ENCODE measurements at places on chromosomes 5 and 9.

DNA sequence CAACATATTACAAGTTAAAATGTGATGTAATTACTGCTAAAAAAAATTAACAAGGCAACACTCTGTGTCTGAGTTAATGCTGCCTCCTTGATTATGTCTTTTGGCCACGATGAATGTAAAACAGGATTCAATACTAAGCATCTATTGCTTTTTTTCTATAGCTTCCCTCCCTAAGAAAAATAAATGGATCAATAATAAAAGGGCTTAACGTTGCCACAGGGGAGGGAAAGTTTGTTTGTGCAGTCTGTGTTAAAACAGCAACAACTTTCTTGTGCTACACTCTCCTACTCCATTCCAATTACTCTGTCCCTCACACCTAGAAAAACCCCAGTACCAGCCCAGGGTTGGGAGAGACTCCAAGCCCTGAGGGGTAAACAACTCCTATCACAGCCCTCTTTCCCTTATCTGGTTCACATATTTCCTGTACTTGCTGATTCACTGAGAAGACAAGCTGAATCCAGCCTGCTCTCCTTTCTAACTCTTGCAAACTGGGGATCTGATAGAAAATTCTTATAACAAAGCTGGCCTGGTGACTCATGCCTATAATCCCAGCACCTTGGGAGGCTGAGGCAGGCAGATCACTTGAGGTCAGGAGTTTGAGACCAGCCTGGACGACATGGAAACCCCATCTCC lies 44.8 kb downstream of the PTPN3 start:
- DNase-seq: no peak

GRCh38 chr5:180174587-180174972 lies 34.4 kb downstream of the RASGEF1C start:
- DNase-seq: no peak

DNA sequence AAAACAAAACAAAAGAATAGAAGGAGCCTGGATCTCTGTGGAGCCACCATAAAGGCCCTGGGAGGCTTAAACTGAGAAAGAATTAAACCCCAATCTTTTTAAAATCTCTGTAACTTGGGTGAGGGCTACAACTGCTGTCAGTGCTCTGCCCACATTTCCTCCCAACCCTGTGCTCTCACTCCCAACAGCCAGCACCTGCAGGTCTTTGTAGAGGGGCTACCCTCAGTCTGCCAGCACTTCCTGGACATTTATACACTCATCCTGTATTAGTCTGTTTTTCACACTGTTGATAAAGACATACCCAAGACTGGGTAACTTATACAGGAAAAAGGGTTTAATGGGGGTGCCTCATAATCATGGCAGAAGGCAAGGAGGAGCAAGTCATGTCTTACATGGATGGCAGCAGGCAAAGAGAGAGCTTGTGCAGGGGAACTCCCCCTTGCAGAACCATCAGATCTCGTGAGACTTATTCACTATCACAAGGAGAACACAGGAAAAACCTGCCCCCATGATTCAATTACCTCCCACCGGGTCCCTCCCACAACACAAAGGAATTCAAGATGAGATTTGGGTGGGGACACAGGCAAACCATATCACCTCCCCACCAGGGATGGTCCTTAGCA lies 47.4 kb downstream of the SCAI start:
- no peak for DNase-seq

DNA sequence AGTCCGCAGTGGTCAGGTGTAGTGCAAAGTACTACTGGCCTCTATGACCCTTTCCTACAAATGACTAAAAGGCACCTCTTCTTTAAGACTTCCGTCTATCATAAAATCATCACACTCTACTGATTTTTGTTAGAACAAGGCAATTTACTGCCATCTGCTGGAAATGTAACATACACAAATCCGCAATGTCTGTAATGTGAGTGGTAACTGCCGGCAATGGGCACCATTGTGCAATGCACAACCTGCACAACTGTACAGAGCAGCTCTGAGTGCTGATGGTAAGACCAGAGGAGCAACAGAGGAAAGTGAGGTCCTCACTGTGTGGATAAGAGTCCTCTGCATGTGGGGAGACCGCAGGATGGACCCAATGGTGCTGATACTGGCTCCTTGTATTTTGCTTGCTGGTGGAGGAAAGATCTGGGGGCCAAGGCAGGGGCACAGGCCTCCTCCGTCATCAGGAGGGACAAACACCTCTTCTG lies 103.7 kb downstream of the ATPSCKMT start:
- DNase-seq: peak; percentile 53

- DNase-seq: no peak
These were observed 397.4 kb upstream of the MEF2C start for GRCh38 chr5:89280103-89281037.

DNA sequence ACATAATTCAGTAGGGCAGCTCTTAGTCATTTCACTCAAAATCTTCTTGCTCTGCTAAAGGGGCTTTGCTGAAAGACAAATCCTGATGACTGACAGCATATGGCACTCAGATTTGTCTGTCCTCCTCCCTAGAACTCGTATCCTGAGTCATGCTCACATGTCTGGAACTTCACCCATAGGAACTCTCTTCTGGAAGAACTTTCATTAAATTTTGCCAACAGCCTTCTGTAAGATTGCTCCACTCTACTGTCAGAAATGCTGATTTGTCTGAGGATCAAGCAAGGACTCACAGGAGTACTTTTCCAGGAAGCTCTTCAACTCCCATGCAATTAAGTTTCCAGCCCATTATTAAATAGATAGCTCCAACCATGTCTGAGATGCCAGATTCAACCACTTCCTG lies 59.8 kb upstream of the SNX2 start:
- DNase-seq: no peak

DNA sequence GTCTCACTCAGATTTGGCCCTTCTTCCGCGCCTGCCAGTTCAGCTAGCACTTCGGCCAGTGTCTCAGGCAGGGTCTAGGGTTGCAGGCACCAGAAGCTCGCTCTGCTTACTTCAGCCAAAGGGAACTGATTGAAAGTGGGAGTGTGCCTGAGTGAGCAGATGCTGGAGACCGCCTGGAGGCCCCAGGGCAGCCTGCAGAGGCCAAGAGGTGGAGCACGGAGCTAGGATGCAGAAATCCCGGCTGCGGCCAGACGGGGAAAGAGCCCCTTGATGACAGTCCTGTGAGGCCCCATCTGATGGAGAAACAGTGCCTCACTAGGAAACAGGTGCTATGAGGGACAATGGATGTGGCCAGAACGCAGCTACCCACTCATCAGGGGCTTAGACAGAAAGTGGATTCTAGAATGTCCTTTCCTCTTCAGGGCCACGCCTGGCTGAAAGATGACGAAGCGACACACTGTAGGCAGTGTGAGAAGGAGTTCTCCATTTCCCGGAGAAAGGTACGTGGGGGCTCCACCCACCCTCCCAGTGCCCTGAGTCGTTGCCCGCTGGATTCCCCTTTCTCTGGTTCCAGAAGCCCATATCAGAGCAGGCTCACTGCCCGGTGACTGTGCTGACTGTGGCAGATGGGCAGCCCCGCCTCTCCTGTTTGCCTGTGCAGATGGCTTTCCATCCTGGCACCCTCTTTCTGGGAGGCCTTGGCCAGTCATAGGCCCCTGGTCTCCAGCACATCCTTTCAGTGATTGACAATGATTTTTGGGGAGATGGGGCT lies 16.1 kb downstream of the HNRNPH1 start:
- DNase-seq: no peak

DNA sequence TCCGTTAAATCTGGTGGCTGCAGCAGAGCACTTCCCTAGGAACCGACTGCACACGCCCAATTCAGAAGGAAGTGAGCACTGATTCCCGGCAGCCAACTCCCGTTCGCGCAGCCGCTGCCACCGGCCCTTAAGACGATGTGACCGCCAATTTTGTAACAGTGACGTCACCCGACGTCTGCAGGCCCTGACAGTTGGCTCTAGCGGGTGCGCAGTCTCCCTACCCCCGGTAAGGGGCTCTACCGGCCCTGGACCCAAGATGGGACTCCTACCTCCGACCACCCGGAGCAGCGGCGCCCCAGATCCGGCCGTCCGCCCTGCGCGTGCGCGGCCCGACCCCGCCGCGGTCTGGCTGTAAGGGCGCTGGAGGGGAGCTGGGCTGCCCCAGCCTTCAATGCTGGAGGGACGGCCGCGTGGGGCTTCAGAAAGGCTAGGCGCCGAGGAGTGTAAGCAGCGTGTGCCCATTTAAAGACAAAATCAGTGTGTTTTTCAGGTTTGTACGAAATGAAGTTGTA lies 19.1 kb downstream of the DNAJA1 start:
- DNase-seq: peak; percentile 91

DNA sequence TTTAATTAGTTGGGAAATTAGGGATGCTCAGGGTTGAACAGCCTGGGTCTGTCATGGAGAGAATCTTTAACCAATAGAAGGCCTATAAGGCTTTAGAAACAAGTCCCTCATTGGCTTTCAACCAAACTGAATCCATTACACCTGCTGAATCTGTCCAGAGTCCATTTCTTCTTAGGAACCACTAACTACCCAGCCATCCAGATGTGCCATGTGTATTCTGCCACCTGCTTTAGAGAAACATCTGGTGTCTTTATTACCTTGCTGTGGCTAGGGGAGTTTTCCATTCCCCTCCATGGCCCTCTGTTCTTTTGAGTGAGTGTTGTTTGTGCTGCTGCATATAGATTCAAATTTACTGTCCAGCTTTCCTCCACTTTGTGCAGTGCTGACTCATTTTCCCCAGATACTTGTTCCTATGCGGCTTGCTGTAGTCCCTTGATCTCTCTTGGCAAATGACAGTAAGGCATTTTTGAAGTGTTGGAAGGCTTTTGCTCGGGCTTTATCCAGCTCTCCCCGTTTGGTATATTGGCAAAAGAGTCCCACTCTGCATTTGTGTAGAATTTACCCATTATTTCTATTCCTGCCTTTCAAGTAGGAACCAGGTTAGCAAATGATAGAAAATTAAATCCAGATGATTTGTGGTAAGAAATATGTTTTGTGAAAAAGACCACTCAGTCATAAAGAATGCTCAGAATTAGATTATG lies 54.6 kb downstream of the NLN start:
- DNase-seq: no peak

- no peak for DNase-seq
These were observed 24.2 kb upstream of the MELK start for GRCh38 chr9:36548454-36548853.

GRCh38 chr5:50947906-50948683 lies 281.7 kb downstream of the PARP8 start:
- DNase-seq: peak; percentile 55

DNA sequence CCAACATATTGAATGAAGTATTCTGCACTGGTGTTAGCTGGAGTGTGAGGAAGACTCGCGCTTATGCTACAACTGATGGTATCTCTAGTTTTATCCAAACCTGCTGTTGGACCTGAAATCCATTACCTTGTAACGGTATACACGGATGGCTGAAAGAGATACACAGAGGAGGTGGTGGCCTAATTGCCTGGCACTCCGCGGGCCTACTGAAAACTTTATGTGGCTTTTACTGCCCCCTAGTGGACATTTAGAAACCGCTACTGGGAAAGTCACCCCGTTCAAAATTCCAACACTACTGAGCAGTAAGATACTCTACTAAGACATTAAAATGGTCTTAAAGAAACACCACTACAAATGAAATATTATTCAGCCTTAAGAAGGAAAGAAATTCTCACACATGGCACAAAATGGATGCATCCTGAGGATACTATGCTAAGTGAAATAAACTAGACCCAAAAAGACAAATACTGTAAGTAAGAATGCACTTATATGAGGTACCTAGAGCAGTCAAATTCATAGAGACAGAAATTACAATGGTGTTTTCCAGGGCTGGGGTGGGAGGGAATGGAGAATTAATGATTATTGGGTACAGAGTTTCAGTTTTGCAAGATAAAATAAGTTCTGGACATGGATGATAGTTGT lies 100.4 kb downstream of the TTLL11 start:
- DNase-seq: peak; percentile 73

- no peak for DNase-seq
These were observed 73.4 kb upstream of the MEF2C start for GRCh38 chr5:88956416-88956815.

DNA sequence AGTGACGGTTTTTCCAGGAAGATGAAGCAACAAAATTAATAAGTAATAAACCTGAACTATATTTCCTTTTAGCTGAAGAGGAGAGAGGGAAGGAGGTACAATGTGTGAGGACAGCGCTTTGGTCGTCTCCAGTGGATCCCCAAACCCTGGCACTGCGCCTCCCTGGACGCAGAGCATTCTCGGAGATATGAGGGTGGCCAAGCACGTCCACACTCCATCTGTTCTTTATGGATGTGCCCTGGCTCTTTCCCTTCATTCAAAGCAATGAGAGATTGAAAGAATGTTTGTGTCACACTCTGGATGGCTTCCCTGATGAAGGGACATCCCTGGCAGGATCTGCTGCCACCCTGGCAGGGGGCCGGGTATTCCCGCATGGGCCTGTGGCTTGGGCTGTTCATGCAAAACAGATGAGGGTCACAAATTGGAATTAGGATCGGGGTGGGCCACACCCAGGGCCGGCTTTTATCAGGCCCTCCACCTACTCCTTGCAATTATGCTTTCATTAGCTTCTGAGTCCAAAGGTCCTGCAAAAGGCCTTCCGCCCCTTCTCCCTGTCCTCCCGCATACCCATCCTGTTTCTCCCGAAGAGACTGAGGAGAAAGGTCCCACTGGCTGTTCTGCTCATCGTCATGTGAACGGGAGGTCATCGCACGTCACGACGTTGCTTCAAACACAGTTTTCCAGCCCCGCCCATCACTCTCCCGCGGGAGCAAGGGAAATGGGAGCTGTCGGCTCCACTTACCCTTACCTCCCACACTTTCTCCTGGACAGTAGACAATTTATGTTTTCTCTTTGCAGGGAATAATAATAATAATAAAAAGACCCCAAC lies 286.1 kb upstream of the IRX4 start:
- no peak for DNase-seq

GRCh38 chr5:12237837-12238575 lies 333.8 kb upstream of the CTNND2 start:
- DNase-seq: no peak

DNA sequence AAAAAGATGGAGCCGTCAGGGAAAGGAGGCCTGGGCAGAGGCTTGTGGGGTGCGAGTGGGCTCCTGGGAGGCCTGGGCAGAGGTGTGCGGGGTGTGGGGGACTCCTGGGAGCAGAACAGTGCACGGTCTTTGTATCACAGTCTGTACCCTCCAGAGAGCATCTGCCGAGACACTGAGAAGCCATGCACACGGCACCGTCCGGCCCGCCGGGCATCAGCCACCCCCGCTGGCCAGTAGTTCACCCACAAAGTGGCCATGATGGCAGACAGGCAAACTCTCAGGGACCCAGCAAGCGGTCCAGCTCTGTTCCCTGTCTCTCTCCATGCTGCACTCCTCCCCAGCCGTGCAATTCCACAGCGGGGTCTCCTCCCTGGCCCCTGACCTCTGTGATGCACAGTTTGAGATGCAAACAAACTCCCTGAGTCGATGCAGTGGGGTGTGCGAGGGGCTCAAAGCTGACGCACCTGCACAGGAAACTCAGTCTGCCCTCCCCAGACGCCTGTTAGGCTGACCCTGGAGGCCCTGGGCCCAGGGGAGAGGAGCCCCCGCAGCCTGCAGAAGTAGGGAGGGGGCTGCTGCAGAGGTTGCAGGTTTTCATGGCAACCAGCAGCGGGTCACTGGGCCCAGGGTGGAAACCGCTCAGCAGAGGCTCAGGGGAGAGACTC lies 9.1 kb upstream of the GPSM1 start:
- no peak for DNase-seq
